Endothelial cell of coronary artery (primary cell): ENCODE measurements at places on chromosomes 12 and 14. TPM values are rescaled to one million over a fixed set of nuclear protein-coding genes. Genes with fewer than 3 reads are reported as not detected.

Gene OGFOD2
- total RNA-seq = 9.3 and 12.1 TPM in 2 replicates

Gene COX8C
- not detected in 2 replicates for total RNA-seq

Gene KLRC1
- not detected in 2 replicates for total RNA-seq

Gene SERPINA1
- not detected in 2 replicates for total RNA-seq

Gene MYO1H
- total RNA-seq = not detected in 2 replicates

Gene ABHD12B
- not detected in 2 replicates for total RNA-seq

Gene VRTN
- not detected in 2 replicates for total RNA-seq

Gene LIN7A
- 0.18 and 2.7 TPM in 2 replicates for total RNA-seq

Gene CELA1
- total RNA-seq = not detected in 2 replicates

Gene COPS7A
- 41.5 and 63.7 TPM in 2 replicates for total RNA-seq

Gene KRT6A
- total RNA-seq = 0.27 and 0.56 TPM in 2 replicates

Gene POTEM
- not detected in 2 replicates for total RNA-seq

Gene SLCO1B3
- total RNA-seq = not detected in 2 replicates

Gene C12orf50
- 0.09 TPM in 1 of 2 replicates, not detected in the other for total RNA-seq

Gene CCDC197
- not detected in 2 replicates for total RNA-seq

Gene C3AR1
- 0.09 and 0.28 TPM in 2 replicates for total RNA-seq

Gene RPGRIP1
- total RNA-seq = not detected in 2 replicates

Gene RDH12
- total RNA-seq = not detected in 2 replicates

Gene DAO
- not detected in 2 replicates for total RNA-seq

Gene CDCA4
- total RNA-seq = 29.9 and 38.1 TPM in 2 replicates

Gene APOF
- not detected in 2 replicates for total RNA-seq

Gene MAP1LC3B2
- 0.18 and 0.19 TPM in 2 replicates for total RNA-seq

Gene SLCO1B1
- total RNA-seq = not detected in 2 replicates

Gene LTBR
- 29.0 and 39.0 TPM in 2 replicates for total RNA-seq

Gene BCL11B
- 0.09 and 0.18 TPM in 2 replicates for total RNA-seq

Gene EGLN3
- 1.5 and 13.1 TPM in 2 replicates for total RNA-seq

Gene IFNG-AS1
- total RNA-seq = not detected in 2 replicates

Gene GOLGA5
- 30.9 and 34.6 TPM in 2 replicates for total RNA-seq

Gene SELPLG
- 0.27 and 0.38 TPM in 2 replicates for total RNA-seq

Gene BEGAIN
- under 0.01 TPM in 1 of 2 replicates, not detected in the other for total RNA-seq

Gene MYL2
- not detected in 2 replicates for total RNA-seq

Gene PTPRB
- total RNA-seq = 105 and 187 TPM in 2 replicates

Gene KRT79
- total RNA-seq = 0.28 TPM in 1 of 2 replicates, not detected in the other

Gene TMEM179
- total RNA-seq = under 0.01 TPM in 1 of 2 replicates, not detected in the other

Gene SERPINA3
- total RNA-seq = 0.18 and 36.9 TPM in 2 replicates
